GM03348 (cell line): ENCODE measurements at places on chromosomes 12 and 14.

DNA sequence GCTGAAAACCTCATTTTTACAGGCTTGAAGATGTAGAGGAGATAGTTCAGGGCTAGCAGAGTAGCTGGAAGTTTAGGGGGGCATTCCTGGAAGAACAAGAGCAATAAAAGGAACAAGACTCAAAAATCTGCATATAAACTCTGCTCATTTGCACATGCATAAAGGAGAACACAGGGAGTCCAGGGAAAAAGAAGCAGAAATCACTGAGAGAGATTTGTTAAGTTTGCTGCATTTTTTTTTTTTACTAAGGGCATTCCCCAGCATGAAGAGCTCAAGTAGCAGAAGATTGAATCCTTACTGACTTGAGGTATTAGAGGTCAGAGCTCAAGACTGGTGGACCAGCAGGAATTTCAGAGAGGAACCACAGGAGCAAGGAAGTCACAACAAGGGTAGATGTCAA is 28.2 kb upstream of the BCL11B start:
- DNase-seq: no peak

- DNase-seq: no peak
These were observed 250.1 kb downstream of the DIO2 start for GRCh38 chr14:79961197-79961596.

- no peak for DNase-seq
These were observed 143.3 kb downstream of the APAF1 start for GRCh38 chr12:98788396-98788795.

DNA sequence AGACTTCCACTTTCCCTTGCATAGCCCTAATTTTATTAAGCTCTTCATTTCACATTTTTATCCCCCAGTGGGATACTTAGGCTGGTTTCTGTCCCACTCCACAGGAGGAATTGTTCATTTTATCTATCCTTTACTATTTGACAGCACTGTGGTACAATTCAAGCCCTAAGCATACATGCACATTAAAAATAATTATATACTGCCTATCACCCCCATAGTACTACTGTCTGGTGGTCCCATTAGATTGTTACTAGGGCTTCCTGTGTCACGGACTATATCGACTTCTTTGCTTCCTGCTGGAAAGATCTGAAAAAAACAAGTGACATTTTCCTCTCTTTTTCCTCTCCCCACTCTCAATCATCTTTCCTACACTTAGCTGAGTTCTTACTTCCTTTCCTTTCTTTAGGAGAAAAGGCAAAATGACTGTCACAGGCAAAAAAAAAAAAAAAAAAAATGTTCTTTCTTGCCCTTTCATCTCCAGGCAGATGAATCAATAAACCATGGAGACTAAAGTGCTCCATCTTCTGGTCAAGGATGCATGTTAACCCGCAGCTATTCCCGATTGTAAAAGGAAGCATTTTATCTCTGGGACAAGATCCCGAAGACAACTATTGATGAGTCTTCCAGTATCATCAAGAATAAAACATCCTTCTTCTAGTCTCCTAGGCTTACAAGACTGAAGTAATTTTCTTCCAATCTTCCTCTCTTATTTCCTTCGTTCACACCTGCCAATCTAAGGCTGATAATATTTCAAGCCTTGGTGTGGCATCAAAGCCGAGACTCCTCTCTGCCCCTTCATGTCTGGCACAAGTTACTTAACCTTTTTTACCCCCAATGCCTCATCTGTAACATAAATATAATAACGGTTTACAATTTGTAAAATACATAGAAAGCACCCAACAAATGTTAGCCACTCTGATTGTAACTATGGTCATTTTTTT is 94.4 kb upstream of the PLEKHG7 start:
- DNase-seq: peak; percentile 67

DNA sequence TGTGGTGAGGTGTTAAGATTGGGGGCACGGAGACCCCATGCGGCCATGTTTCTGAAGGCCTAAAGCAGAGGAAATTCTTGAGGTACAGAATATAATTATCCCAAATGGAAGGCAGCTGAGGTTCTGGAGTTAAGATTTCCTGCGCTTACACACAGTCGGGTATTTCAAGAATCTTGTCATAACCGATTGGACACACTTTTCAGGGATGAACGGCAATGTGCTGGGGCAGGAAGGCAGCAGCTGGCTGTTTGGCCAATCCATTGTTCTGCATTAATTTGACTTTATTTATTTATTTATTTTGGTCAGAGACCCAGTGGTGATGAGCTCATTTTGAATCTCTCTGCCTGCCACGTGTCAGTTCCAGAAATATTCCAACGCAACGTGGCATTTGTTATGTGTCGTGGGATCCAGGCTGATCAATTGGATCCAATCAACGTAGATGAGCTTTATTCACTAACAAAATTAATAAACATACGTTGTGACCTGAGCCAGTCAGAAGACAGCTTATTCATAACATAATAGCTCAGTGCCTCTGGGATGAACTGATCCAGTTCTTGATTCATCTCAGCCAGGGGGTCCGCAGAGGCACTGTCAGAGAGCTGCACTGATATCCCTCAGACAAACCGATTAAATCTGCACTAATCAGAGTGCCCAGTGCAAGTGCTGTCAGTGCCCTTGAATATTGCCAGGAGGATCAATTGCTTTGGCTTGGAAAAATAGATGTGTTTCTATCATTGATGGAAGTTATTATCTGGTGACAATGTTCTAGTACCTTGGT is 181.0 kb downstream of the KTN1 start:
- no peak for DNase-seq

- DNase-seq: no peak
These were observed 15.8 kb downstream of the VDR start for GRCh38 chr12:47889040-47889439.

DNA sequence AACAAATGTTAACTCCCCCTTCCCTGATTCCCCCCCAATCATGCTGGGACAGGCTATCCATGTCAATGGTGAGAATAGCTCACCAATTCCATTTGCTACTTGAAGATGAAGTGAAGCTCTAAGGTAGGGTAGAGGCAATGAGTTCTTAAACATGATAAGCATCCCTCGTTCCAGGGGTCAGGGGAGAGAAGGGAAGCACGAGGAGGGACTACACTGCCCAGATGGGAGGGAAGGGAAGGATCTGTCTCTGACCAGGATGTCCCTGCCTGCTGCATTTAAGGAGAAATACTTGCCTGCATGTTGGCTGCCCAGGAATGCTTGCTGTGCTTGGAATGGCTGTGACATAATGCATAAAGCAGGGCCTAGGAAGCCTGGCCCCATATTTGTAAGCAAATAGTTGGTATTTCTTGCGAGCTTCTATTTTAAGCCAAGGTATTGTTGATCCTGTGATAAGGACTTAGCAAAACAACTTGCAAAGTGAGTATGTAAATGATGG is 155.1 kb downstream of the CEP83 start:
- DNase-seq: peak; percentile 17

DNA sequence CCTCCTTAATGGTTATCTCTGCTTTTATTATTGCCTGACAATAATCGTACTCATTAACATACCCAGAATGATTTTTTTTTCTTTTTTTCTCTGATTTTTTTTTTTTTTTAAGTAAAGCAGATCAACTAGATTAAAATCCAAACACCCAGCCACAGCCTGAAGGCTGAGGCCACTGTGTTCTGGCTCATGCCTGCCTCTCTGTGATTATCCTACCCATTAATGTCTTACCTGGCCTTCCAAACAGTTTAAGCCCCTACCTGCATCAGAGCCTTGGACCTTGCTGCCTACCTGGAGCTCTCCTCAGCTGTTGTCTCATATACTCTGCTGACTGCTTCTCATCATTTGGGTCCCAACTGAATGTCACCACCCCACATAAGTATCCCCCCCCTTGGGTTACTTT is 6.8 kb upstream of the TMED10 start:
- DNase-seq: no peak

DNA sequence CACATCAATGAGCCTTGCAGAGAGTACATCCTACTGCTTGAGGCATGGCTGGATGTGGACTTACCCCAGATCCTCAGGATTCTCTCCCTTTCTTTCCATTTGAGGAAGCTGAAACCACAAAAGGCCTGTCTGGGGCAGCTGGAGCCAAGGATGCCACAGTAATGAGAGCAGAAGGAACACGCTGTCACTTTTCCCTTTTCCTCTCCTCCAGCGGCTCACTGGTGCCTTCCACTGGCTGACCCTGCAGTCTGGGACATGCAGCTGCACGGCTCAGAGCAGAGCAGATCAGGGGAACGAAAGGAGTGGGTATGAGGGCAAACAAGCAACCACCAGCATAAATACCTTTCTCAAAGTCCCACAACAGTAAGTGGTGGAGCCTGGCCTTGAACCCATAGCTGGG is 78.2 kb downstream of the GAS2L3 start:
- no peak for DNase-seq

DNA sequence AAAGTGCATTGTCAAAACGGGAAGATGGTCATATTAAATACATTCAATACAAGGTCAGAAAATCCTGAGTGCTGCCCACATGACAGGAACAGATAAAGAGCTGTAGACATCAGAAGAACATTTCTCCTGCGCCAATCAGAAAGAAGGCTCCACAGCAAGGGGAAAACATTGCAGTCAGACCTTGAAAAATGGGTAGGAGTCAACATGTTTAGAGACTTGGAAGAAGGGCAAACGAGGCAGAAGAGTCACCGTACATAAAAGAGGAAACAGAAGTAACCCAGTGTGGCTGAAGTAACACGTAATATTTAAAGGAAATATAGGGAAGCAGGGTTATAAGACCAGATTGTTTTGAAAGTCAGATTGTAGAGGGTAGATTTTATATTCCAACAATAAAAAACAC is 11.9 kb downstream of the SPPL3 start:
- DNase-seq: no peak

GRCh38 chr14:73047808-73048207 is 10.5 kb upstream of the RBM25 start:
- DNase-seq: no peak
